Subcutaneous preadipocyte (primary cell): ENCODE measurements at places on chromosomes 3 and 15. TPM values are rescaled to one million over a fixed set of nuclear protein-coding genes. Genes with fewer than 3 reads are reported as not detected.

CLDN1 gene
- 0.20 TPM in 1 of 2 replicates, not detected in the other for total RNA-seq

AP3B2 gene
- total RNA-seq = under 0.01 TPM in 2 replicates

CHD2 gene
- total RNA-seq = 65.8 and 68.8 TPM in 2 replicates

HEG1 gene
- total RNA-seq = 21.3 and 23.3 TPM in 2 replicates

SNTN gene
- not detected in 2 replicates for total RNA-seq

GPR176 gene
- total RNA-seq = 50.7 and 59.6 TPM in 2 replicates

SSR3 gene
- total RNA-seq = 255 and 326 TPM in 2 replicates

CHST2 gene
- total RNA-seq = 67.4 and 73.1 TPM in 2 replicates

MLH1 gene
- 51.1 and 67.8 TPM in 2 replicates for total RNA-seq

HTR3E gene
- total RNA-seq = not detected in 2 replicates

USF3 gene
- total RNA-seq = 8.1 and 10.0 TPM in 2 replicates

CELF6 gene
- not detected in 2 replicates for total RNA-seq

NECTIN3 gene
- total RNA-seq = 50.0 and 88.6 TPM in 2 replicates

MLF1 gene
- 3.5 and 4.4 TPM in 2 replicates for total RNA-seq

RTP1 gene
- total RNA-seq = not detected in 2 replicates

BFSP2 gene
- total RNA-seq = not detected in 2 replicates

GATA2 gene
- total RNA-seq = 1.6 TPM in 1 of 2 replicates, not detected in the other

LEO1 gene
- 20.9 and 26.2 TPM in 2 replicates for total RNA-seq

SLC51B gene
- not detected in 2 replicates for total RNA-seq

TTLL3 gene
- 12.9 and 25.0 TPM in 2 replicates for total RNA-seq

WDR82 gene
- total RNA-seq = 43.0 and 57.3 TPM in 2 replicates

MEIS2 gene
- 29.8 and 43.6 TPM in 2 replicates for total RNA-seq

RAP2B gene
- 12.9 and 18.4 TPM in 2 replicates for total RNA-seq

NEK11 gene
- 3.5 and 5.1 TPM in 2 replicates for total RNA-seq

TM4SF18 gene
- 0.37 and 0.39 TPM in 2 replicates for total RNA-seq

PIERCE2 gene
- 0.73 and 1.4 TPM in 2 replicates for total RNA-seq

ZBED2 gene
- total RNA-seq = not detected in 2 replicates

SPINT1 gene
- under 0.01 TPM in 1 of 2 replicates, not detected in the other for total RNA-seq

SYNM gene
- 1.1 and 2.2 TPM in 2 replicates for total RNA-seq

LIPC gene
- total RNA-seq = 0.20 TPM in 1 of 2 replicates, not detected in the other

NDUFB5 gene
- 69.2 and 88.9 TPM in 2 replicates for total RNA-seq

FOXL2 gene
- under 0.01 and 0.39 TPM in 2 replicates for total RNA-seq

CP gene
- 0.20 and 0.73 TPM in 2 replicates for total RNA-seq

SLC24A1 gene
- total RNA-seq = 8.5 and 9.0 TPM in 2 replicates

LRRN1 gene
- not detected in 2 replicates for total RNA-seq

UCN2 gene
- total RNA-seq = 0.20 TPM in 1 of 2 replicates, not detected in the other

EFHB gene
- 0.37 and 1.4 TPM in 2 replicates for total RNA-seq

STRIT1 gene
- total RNA-seq = not detected in 2 replicates

PCLAF gene
- total RNA-seq = 44.6 and 60.3 TPM in 2 replicates

SYNPR gene
- not detected in 2 replicates for total RNA-seq

TMEM158 gene
- 26.8 and 35.0 TPM in 2 replicates for total RNA-seq

DAZL gene
- 0.37 and 0.59 TPM in 2 replicates for total RNA-seq

C3orf85 gene
- total RNA-seq = not detected in 2 replicates

IMPG2 gene
- under 0.01 and 0.20 TPM in 2 replicates for total RNA-seq

TEX9 gene
- 4.1 and 5.5 TPM in 2 replicates for total RNA-seq

TPRA1 gene
- 29.5 and 29.8 TPM in 2 replicates for total RNA-seq

MYZAP gene
- under 0.01 and 0.59 TPM in 2 replicates for total RNA-seq

HRH1 gene
- total RNA-seq = 8.4 and 12.1 TPM in 2 replicates

ACKR4 gene
- 2.5 and 8.1 TPM in 2 replicates for total RNA-seq

LRRIQ4 gene
- total RNA-seq = not detected in 2 replicates

GRK7 gene
- not detected in 2 replicates for total RNA-seq

NEK10 gene
- total RNA-seq = 9.2 and 13.1 TPM in 2 replicates

GRIP2 gene
- total RNA-seq = not detected in 2 replicates
